GM23248 (cell line): ENCODE measurements at places on chromosomes 7 and 10.

- DNase-seq = no peak
Observed at GRCh38 chr7:109879287-109879828, 1211.6 kb upstream of the LRRN3 start.

- DNase-seq = no peak
Observed at GRCh38 chr7:231030-231857, 38.9 kb downstream of the FAM20C start.

DNA sequence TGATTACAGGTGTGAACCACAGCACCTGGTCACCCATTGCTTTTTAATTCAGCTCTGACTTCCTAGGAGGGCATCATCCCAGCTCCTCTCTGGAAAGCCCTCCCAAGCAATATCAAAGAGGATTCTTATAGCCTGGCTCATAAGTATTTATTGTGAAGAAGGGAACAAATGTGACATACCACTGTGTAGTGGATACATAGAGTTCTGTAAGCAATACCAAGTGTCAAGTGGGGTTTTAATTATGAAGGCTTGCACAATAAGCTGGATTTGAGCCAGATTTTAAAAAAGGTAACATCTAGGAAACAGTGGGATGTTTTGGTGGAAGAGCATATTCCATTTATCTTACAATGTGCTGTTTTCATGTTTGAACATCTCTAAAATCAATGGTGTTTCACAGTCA, 19.0 kb upstream of the PRTFDC1 start:
- no peak for DNase-seq

DNA sequence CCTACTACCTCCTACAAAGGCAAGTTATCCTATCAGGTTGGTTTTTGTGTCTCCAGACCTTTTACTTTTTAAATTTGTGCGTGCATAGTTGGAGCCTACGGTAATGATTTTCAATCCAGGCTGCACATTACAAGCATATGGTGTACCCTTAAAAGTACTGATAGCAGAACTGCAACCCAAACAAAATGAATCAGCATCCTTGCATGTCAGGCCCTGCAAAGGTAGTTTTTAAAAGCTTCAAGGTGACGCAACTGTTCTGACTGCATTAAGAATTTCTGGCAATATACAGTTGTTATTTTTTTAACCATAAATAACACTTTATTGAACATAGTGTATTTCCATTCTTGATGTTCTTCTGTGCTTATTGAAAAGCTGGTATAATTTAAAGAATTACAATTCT, 28.9 kb downstream of the GNAT3 start:
- no peak for DNase-seq

DNA sequence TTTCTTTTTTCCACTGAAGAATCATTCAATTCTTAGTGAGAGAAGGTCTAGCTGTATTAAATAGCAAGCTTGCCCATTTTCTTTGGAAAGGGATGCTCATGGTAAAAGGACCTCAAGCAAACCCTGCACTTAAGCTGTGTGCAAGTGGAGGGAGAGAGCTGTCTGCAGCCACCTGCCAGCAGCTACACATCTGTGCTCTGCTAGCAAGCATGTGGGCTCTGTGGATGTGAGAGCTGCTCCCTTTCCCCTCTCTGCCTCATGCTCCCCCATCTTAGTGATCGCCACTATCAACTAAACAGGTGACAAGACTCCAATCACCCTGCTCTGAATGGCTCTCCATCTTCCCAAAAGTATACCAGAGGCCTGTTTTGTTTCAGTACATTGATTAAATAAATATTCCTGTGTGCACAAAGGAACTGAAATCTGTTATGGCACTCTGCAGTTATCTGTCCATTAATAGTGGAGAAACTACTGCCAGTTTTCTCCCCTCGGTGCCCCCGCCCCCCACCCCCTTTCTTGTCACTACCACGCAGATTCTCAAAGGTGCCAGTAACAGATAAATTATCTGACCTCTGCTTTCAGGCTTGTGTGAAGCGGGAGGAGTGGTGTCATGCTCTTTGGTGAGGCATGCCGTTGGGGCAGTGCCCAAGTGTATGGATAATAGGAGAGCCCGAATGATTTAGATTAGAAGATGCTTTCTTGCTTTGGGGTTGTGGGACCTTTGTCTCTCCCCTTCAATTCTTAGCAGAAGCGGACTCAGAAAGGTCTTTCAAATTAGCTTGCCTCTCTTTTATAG, 26.4 kb downstream of the AUTS2 start:
- DNase-seq = no peak

- no peak for DNase-seq
Observed at GRCh38 chr7:693280-693679, 33.2 kb upstream of the DNAAF5 start.
